HS-5 (cell line): ENCODE measurements at places on chromosomes 5 and 9.
A peak's percentile ranks its signal among the peaks of the same experiment; 100 is the strongest.

GRCh38 chr9:137435980-137436760 lies 5.0 kb downstream of the ENTPD8 start:
- DNase-seq: peak; percentile 34

DNA sequence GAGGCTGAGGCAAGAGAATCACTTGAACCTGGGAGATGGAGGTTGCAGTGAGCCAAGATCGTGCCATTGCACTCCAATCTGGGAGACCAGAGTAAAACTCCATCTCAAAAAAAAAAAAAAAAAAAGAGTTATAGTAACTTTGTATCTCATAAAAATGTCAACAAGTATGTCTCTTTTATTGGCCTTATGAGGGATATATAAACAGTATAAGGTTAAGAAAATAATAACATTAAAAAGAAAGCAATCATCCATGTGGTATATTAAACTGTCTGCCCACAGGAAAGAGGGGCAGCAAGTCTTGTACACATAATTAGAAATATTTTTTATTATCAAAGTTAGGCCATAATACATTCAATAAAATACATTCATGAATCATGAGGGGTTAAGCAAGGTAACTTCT lies 259.4 kb upstream of the KLF9 start:
- no peak for DNase-seq

DNA sequence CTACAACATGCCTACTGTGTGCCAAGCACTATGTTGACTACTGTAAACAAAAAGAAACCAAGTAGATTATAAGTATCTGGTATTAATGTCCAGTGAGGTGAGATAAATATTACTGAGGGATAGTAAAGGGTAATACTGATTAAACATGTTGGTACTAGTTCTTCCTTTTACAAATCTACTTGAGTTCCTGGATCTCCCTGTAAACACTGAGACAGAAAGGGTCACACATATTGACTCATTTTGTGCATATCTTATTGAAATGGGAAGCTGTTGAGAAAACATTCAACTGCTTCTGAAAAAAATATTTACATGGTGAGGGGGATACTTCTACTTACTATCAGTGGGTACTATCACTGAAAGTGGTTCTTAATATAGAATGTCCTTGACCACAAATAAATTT lies 24.3 kb downstream of the EFNA5 start:
- no peak for DNase-seq

- peak; percentile 3 for DNase-seq
These were observed 23.3 kb downstream of the SMIM23 start for GRCh38 chr5:171808951-171809350.

DNA sequence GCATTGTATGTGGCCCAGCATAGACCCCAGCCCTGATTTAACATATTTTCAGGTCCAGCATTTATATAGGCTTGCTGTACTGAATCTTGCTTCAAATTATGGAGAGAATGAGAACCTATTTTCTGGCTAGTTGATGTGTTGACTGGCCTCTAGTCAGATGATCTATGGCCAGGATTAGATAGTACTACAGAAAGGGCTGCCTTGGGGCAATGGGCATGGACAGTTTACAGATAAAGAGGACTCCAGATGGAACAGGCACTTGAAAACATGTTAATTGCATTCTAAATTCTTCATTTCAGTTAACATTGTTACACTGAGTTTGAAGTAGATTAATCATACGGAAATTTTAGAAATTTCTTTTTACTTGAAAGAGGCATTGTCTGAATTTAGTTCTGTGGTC lies 61.5 kb downstream of the RAB14 start:
- DNase-seq: no peak

- DNase-seq: no peak
These were observed 86.2 kb upstream of the CDH9 start for GRCh38 chr5:27124590-27124989.

DNA sequence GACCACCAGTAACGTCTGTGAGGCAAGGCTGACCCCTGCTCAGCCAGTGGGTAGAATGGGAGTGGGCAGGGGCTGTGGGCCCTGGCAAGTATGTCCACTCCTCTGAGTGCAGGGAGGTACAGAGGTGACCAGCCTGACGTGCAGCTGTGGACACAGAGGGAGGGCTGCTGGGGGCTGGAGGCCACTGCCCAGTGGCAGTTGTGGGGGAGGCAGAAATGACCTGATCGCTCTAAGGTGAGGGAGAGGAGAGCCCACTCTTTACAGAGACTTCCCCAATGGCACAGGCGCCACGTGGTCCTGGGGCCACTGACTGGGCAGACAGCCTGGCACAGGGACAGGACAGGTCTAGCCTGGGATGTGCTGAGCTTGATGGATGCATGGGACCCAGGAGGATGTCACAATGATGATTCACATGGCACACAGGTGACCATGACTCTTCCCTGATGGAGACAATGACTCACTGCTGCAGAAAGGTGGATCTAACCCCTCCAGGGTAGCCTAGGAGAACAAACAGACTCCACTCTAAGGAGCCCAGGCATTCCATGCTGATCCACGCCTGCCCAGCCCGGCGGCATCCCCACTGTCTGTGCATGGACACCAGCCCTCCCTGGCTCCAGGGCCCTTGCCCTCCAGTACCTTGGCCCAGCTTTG lies 7.7 kb downstream of the LPCAT1 start:
- DNase-seq: peak; percentile 18

DNA sequence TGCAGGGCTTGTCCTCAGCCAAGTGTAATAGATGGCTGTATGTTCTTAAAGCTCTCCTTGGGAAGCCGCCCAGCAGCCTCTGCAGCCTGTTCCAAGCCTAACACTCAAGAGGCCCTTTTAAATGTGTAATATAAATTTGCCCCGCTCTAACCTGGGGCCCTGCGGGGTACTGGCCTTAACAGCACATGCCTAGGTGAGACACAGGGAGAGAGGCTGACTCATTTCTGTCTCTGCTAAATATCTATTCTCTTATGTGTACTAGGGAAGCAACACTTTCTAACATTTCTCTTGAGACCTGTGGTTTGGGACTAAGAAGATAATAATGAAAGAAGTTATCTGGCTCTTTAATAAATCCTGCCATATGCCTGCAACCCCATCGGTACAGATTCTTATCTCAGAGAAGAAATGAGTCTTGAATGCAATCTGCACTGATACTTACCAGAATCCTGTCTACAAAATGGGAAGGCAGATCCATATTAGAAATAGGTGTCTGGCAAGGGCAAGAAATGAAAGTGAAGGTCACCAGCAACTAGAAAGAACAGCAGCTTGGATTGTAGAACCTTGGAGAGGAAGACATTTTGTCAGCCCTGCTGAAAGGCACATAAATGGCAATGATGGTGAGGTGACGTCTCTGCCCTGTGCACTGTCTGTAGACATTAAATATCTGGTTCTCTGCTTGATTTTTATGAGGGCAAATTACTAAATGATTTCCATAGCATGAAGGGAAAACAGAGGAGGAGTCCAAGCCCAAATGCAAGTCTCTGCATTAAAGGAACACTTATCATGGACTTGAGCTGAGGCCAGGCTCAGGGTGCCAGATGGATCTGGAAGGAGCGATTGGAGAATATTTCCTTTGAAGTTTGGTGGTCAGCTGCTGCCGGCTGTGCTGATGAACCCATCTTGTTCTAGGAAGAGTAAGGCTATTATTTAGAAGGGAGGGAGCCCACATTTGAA lies 14.5 kb upstream of the TGFBI start:
- DNase-seq: no peak

DNA sequence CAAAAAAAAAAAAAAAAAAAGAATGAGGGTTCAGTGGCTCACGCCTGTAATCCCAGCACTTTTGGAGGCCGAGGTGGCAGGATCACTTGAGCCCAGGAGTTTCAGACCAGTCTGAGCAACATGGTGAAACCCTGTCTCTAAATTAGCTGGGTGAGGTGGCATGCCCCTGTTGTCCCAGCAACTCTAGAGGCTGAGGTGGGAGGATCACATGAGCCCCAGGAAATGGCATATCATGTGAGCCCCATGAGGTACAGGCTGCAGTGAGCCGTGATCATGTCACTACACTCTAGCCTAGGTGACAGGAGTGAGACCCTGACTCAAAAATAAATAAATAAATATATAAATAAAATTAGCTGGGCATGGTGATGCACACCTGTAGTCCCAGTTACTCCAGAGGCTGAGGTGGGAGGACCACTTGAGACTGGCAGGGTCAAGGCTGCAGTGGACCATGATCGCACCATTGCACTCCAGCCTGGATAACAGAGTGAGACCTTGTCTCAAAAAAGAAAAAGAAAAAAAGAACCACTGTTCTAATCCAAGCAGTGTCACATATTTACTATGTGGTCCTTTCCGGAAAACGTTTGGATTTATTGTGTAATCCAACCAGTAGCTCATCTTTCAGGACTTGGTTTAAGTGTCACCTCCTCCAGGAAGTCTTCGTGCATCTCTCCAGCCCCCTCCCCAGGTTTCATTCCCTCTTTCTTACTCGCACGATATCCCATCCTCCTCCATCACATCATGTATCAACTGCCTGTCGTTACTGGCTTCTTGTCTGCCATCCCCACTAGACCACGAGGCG lies 12.3 kb upstream of the SPOUT1 start:
- no peak for DNase-seq

DNA sequence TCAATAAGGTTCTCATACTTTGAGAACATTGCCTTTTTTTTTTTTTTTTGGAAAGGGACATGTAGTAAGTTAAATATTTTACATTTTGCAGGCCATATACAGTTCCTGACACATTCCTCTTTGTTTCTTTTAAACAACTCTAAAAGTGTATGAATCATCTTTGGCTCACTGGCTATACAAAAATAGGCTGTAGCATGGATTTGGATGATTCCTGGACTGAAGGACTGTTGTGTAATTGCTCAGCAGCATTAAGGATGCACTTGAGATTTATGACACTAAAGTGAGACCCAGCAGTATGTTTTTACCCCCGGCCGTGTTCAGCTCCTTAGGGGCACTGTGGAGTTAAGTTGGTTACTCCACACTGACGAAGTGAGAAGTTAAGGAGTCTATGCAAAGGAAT lies 41.3 kb downstream of the VPS13A start:
- peak; percentile 51 for DNase-seq

GRCh38 chr9:90121762-90122161 lies 517.0 kb downstream of the GADD45G start:
- no peak for DNase-seq

DNA sequence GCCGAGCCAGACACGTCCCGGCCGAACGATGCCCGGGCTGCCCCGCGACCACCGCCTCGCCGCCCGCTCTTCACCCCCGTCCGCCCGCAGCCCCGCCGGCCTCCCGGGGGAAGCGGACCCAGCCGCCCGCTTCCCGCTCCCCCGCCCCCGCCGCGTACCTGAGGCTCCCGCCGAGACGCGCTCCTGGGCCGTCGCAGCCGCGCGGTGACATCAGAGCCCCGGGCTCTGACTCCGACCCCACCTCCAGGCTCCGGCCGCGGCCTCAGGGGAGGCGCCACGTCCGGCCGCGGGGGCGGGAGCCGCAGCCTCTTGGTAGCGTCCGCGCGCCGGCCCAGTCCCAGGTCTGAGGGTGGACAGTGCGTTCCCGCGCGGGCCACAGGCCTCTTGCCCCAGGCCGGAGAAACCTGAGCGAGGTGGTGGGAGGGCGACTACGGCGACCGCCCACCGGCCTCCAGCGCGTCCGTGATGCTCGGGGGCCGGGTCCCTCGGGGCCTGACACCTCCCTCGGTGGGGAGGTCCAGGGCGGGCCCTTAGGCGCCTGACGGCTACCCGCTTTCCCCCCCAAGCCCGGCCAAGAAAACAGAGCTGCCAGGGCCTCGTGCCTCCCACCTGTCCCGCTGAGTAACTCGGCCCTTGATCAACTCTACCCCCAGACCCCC lies at the start of gene SHROOM1:
TSS of gene SHROOM1 (minus strand) at position 212 of the 659 bp plus-strand sequence. CDS start 4,507 bp downstream, outside the sequence.
- no peak for DNase-seq

GRCh38 chr9:36924071-36924470 lies 110.0 kb downstream of the PAX5 start:
- DNase-seq: peak; percentile 75

- no peak for DNase-seq
These were observed 4.2 kb upstream of the NINJ1 start for GRCh38 chr9:93138171-93138764.

- no peak for DNase-seq
These were observed 31.6 kb upstream of the LECT2 start for GRCh38 chr5:135986401-135986800.

DNA sequence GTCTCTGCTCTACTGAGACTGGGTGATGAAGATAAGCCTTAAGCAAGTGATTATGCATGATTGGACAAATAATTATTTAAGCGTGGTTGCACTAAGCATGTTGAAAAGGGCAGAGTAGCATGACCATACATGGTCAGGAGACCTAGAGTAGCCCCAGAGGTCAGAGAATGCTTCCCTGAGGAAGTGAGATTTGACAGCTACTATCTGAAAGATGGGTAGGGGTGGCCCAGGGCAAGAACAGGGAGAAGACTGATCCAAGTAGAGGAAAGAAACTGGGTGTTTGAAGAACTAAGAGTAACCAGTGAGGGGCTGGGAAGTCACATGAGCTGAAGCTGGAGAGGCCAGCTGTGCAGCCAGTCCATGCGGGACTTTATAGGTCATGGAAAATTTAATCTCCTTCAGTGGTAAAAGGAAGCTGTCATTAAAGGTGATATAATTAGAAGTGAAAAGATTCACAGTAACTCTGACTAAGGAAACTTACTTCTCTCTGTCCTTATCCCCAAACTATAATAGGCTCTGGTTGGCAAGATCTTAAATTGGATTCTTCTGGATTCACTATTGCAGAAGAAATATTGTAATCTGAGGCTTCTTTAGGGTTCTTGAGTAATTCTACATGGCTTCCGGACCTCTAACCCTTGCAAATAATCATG lies 35.2 kb downstream of the YIPF5 start:
- DNase-seq: no peak

GRCh38 chr5:77853353-77853907 lies 77.3 kb upstream of the TBCA start:
- no peak for DNase-seq

GRCh38 chr5:164289526-164289925 lies 784.1 kb downstream of the MAT2B start:
- DNase-seq: no peak

DNA sequence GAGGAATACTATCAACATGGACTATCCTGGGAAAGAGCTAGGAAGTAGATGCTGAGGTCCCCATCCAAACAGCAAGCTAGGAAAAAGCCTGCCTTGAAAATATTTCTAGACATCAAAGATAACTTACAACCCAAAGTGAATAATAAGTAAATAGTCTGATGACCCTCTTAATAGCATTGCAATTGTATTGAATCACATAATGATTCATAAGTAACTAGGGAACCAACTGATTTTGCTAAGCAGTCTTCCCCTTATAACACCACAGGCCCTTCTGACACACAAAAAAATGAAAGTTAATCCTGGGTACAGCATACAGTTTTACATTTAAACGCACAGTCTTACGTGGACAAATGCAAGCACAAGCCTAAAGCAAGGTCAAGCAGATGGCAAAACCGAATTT lies 199.3 kb downstream of the RFK start:
- DNase-seq: no peak

DNA sequence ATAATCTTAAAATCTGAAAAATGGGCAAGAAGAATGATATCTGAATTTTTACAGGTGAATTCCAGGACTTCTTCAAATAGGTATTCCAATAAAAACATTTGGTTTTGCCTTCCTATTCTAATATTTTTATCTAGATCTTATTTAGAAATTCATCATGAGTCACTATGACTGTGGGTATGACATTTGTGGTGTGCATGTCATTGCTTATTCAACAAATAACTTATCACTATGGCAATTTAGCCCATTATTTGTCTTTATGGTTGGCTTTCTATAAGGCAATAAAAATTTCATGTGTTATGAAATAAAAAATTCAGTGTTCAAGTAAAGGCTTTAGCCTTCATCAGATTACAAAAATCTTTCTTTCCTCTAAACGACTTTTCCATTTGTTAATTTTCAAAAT lies 1139.6 kb upstream of the NUDT12 start:
- no peak for DNase-seq
